Dermis microvascular lymphatic vessel endothelial cell (primary cell): ENCODE measurements at places on chromosomes 6 and 20. TPM values are rescaled to one million over a fixed set of nuclear protein-coding genes. Genes with fewer than 3 reads are reported as not detected.

PBOV1 gene
- not detected in 2 replicates for total RNA-seq

GCLC gene
- 19.0 and 22.6 TPM in 2 replicates for total RNA-seq

KIF25 gene
- under 0.01 TPM in 1 of 2 replicates, not detected in the other for total RNA-seq

CLVS2 gene
- not detected in 2 replicates for total RNA-seq

OGFRL1 gene
- 3.2 and 4.6 TPM in 2 replicates for total RNA-seq

SLC29A1 gene
- 27.3 and 37.0 TPM in 2 replicates for total RNA-seq

SEC63 gene
- 10.8 and 17.1 TPM in 2 replicates for total RNA-seq

TCF21 gene
- under 0.01 TPM in 1 of 2 replicates, not detected in the other for total RNA-seq
